T-helper 17 cell (primary cell): ENCODE measurements at places on chromosomes 5 and 9.

DNA sequence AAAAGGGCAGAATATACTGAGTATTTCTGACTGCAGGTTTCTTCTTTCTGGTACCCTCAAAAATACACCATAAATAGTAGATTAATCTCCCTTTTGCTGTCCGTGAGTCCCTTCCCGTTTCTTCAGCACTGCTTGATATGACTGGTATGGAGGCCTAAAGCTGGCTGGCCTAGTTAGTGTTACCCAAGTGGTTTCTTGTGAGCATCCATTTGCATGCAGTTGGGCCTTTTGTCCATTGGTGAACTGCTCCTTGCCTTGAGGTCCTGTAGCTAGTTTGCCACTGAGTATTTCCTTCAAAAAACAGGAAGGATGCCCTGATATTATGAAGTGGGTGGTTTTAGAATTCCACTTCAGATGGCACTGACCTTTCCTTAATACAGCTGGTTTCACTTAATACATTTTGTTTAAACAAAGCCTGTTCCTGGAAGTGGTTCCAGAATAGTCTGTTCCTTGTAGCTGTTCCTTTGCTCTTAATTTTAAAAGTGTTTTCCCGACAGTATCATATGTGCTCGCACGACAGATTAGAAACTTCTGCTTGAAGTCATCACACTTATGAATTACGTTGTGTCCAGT lies 40.0 kb upstream of the ABL1 start:
- DNase-seq: no peak

GRCh38 chr9:8863069-8863468 lies 1063.5 kb upstream of the DMAC1 start:
- no peak for DNase-seq

DNA sequence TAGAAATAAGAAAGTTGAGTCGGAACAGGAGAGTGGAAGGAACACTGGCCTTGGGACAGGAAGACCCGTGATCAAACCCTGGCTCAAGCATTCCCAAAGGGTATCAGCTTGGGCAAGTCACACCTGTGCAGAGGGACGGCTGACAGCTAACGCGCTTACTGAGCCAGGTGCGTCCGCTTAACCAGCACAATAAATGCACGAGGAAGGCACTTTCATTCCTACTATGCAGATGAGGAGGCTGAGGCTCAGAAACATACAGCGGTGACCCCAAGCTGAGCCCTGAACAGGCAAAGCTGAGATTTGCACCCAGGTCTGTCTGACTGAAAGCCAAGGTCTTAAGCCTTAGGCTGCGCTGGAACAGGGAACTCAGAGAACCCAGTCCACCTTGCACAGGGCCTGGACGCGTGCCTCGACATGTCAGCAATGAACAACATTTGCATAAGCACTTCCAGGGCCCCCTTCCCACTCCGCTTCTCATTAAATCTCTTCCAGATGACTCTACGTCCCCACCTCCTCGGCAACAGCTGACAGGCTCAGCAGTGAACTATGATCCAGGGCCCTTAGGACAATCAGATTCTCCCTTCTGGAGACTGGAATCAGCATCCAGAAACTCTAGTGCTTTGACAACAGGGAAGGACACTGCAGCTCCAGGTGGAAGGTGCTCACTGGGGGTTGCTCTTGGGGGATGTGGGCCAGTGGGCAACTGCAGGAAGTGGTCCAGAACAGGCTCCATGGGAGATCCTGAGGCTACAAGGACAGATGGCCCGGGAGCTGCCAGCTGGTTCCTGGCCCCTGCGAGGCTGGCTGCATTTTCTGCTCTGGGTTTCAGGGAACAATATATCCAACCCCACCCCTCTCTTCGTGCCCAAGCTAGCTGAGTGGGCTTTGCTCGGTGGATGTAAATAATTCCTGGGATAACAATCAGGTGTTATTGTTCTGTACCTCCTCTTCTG lies 35.2 kb downstream of the SH3PXD2B start:
- DNase-seq: no peak

GRCh38 chr5:119655061-119655460 lies 25.7 kb downstream of the FAM170A start:
- DNase-seq: no peak

DNA sequence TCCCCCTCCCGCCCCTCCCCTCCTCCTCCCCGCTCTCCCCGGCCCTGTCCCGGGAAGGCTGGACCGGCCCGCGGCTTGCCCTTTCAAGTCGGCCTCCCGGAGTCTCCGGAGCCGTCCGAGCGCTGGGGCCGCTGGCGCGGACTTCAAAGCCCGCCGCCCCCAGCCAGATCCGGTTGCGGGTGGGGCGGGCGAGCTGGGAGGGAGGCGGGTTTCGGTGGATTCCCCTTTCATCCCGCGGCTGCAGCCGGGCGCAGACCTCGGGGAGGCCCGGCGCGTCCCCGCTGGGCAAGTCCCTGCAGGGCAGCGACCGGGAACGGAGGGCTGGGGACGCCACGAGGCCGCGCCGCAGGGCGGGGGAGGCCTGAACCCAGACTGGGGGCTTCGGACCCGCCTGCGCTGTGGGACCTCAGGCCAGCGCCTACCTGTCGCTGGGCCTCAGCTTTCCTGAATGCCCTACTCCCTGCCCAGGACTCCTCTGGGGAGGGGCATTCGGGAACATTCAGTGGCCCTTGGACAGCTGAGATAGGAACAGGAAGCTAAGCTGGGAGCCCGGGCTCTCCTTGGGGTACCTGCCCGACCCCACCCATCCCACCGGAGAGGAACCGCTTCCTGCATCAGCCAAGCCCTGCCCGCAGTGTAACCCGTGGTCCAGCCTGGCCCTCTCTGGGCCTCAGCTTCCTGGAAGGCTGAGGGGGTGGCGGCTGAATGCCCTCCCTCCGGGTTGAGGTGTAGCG lies 23.4 kb downstream of the C9orf50 start:
- peak; percentile 28 for DNase-seq

GRCh38 chr9:93148721-93149120 lies 14.7 kb upstream of the NINJ1 start:
- DNase-seq: no peak

DNA sequence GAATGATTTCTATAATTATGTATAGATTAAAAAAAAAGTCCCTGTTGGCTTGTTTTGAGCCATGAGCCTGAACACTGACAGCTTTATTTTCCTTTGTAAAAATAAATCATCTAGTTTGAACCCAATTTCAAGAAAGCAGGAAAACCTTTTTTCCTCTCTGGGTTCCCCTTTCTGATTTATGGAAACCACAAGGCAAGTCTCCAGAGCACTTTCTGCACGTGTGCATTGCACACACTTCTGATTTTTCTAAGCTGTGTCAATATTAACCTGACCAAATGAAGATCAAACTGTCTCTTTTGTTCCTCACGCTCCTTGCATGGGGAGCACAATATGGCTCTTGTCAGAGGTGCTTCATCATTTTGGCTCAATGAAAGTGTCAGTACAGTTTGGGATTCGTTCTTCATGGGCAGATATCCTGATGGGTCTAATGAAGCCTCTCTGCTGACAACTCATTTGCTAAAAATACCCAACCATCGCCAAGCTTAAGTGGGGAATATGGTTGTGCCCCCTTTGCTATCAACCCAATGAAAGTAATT lies 39.2 kb upstream of the PCA3 start:
- no peak for DNase-seq

DNA sequence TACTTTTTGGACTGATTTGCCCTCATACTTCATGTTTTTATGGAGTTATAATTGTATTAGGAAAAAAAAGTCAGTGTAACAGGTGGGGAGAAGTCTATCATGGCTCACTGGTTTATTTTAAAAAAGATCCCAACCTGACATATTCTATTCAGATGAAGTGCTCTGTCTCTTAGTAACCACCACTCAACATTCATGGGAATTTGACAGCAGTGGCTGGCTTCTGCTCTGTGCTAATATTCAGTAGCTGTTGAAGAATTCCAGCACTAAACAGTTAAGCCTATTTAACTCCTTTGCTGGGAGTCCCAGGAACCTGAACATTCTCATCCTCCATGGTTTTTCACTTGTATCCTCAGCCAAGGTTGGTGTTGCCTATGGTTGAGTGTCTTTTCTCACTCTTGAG lies 23.1 kb downstream of the CMYA5 start:
- DNase-seq: no peak

DNA sequence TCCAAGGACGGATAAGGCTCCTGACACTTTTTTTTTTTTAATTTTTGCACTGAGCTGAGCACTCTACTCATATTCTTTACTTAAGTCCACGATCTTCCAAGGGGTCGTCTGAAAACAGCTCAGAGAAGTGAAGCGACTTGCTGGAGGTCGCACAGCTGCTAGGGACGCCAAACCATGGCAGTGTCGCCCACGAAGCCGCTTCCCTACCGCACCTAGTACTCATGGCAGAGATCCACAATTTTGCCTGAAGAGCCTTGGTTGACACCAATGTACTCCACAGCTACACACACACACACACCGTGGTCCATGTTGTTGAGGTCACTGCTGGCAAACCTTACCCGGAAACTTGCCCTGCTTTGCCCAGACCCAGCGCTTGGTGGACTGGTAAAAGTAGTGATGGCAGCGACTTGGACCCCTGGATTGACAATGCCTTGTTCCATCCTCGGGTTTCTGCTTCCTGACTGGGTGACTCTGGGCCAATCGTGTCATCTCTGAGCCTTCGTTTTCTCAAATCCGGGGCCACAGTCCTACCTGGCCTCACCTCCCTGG lies 521 bp upstream of the SLIT3 start:
- no peak for DNase-seq

- DNase-seq: no peak
Observed at GRCh38 chr5:7611518-7611917, 215.6 kb downstream of the ADCY2 start.

GRCh38 chr5:150140830-150141229 lies 14.8 kb downstream of the PDGFRB start:
- DNase-seq: no peak

DNA sequence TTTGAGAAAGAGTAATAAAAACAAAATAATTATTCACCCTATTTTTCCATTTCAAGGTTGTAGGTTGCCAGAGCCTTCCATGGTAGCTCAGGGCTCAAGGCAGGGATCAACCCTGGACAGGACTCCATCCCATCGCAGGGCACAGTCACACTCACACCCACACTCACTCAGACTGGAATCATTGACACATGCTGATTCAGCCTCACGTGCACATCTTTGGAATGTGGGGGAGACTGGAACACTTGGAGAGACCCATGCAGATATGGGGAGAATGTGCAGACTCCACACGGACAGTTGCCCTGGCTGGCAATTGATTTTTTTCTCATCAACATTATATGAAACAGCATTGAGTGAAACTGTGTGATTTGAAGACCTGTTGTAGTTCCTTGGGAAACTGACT lies 234.1 kb downstream of the ADGRV1 start:
- DNase-seq: no peak

GRCh38 chr5:52657247-52657645 lies 130.5 kb upstream of the ITGA1 start:
- DNase-seq: no peak

- DNase-seq: no peak
Observed at GRCh38 chr5:53983568-53984460, 326.6 kb downstream of the ARL15 start.

DNA sequence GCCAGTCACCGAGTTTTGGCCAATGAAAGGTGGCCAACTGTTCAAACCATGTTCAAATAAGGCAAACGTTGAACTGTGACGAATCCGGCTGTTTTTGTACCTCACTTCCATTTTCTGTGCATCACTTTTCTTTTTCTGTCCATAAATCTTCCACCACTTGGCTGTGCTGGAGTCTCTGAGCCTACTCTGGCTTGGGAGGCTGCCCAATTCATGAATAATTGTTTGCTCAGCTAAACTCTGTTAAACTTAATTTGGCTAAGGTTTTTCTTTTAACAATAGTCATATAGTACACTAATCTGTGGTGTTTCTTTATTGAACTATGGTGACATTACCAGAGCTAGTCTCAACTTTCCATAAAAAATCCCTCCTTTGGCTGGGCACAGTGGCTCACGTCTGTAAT lies 11.3 kb downstream of the NIM1K start:
- DNase-seq: no peak

- no peak for DNase-seq
Observed at GRCh38 chr5:5188376-5189050, 48.4 kb downstream of the ADAMTS16 start.

DNA sequence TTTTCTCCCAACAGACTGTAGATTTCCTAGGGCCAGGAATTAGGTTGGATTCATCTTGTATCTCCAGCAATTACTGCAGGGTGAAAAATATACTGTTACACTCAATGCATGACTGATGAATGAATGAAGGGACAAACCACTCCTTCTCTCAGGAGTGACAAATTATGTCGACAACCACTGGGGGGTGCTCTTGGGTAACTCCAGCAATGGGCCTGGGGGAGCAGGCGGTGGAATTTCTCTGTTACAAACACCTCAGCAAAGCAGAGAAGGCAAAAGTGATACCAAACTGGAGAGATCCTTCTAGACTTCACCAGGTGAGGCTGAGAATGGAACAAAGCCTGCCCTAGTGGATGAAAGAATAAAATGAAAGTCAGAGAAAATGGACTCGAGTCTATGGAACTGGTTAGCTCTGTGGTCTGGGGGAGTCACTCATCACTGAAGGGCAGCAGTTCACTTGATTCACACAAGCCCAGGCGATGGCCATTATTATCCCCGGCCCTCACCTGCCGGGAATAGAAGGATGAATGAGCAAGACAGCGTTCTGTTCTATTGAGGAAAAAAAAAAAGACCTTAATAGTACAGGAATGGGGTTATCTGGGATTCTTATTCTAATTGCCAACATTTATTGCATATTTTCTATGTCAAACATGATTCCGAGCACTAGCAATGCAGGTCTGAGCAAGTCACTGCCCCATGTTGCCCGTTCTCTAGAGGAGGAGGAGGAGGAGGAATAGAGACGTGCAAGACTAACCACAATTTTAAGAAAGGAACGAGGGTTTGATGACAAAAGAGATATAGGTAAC lies 341.1 kb downstream of the ASTN2 start:
- no peak for DNase-seq

- no peak for DNase-seq
Observed at GRCh38 chr9:27628311-27628710, 55.0 kb upstream of the C9orf72 start.

DNA sequence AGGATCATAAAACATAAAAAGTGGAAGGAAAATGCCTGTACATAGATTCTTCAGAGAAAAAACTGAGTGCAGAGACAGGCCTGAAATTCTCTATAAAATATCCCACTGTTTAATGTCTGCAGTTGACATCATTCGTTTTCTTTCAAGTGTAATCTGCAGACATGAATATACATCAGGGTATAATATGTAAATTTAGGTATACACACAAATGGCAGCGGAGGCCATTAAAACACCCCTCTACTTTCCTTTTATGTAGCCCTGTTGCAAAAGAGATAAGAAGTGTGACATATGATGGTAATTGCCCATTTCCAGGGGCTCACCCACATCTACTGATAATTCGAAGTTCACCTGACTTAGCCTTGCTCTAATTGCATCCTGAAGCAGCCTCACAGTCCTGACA lies 164.3 kb downstream of the SLC24A2 start:
- no peak for DNase-seq

DNA sequence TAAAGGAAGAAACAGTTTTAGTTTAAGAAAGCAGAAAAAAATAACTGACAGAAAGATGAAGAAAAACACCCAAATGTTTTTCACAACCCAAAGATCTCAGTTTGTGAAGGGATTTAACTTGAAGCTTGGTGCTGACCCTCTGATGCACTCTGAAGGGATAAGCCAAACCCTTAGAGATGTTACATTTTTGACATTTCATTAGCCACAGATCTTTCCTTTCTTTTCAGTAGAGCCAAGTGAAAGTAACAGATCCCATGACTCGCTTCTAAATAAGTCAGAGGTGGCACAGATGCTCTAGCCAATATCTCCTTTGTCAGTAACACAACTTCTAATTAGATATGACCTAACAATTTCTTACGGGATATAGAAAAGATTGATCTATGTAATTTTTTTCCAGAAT lies 394.5 kb upstream of the EDIL3 start:
- no peak for DNase-seq
